ENCODE measurements at places on chromosomes 13 and 19.

- no peak overlapping the region for H3K4me3 ChIP-seq
- no peak for DNase-seq
- peaks cover 5% of the 10 kb centered on the region for H3K27me3 ChIP-seq
- no peaks in the 10 kb centered on the region for H3K4me1 ChIP-seq
- H3K27ac ChIP-seq, result no peak overlapping the region
- H3K36me3 ChIP-seq, result no peaks in the 10 kb centered on the region
Measured at GRCh38 chr19:33828266-33829075, 31.8 kb downstream of the KCTD15 start.

- no peaks in the 10 kb centered on the region for H3K27me3 ChIP-seq
- H3K36me3 ChIP-seq, result peaks cover 93% of the 10 kb centered on the region
- no peaks in the 10 kb centered on the region for H3K4me1 ChIP-seq
- no peak for DNase-seq
Measured at GRCh38 chr19:45068041-45068440, 8.2 kb downstream of the ZNF296 start.

DNA sequence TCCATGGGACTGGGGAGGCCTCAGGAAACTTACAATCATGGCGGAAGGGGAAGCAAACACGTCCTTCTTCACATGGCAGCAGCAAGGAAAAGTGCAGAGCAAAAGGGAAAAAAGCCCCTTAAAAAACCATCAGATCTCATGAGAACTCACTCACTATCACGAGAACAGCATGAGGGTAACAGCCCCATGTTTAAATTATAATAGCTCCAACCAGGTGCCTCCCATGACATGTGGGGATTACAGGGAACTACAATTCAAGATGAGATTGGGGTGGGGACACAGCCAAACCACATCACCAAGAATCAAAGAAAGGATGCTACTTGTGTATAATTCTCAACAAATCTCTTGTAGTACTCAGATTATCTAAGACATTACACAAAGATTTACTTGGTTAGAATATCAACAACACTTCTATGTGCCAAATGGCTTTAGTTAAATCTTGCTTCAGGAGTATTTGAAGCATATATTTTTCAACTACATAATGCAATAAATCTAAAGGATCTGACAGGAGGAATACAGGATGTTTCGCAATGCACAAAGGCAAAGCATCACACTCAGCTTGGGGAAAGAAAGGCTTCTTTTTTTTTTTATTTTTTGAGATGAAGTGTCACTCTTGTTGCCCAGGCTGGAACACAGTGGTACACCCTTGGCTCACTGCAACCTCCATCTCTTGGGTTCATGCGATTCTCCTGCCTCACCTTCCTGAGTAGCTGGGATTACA is 180.0 kb downstream of the LHFPL6 start:
- H3K27ac ChIP-seq, result no peak overlapping the region
- H3K4me3 ChIP-seq, result no peak overlapping the region
- H3K36me3 ChIP-seq, result no peaks in the 10 kb centered on the region
- no peak for DNase-seq

GRCh38 chr13:73754727-73755292 is 379.4 kb downstream of the KLF12 start:
- no peak overlapping the region for H3K27ac ChIP-seq
- H3K4me3 ChIP-seq, result no peak overlapping the region
- DNase-seq, result no peak
- H3K4me1 ChIP-seq, result no peaks in the 10 kb centered on the region
- H3K36me3 ChIP-seq, result no peaks in the 10 kb centered on the region

DNA sequence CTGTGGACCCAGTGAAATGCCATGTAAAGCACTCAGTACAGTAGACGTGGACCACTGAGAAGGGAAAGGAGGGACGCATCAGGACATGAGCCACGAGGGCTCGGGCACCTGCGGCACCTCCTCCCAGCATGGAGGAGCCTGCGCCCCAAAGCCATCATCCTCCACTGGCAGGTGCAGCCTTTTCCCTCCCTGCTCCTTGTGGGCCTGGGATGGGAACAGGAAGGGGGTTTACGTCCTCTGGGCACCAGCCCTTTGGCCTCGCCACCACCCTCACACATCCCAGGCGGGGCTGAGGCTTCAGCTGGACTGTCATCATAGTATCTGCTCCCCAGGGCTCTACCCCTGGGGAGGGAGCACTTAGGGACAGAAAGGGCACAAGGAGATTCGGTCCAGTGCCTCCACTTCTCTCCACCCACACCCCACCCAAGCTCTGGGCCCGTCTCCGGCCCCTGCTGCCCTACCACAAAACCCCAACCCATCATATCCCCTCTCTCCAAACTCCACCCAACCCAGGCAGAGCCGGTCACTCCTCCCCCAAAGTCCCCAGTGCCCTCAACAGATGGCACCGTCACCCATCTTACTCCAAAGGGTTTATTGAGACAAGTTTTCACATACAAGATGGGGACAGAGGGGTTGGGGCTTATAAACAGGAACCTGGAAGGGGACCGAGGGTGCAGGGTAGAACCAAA is 2.2 kb upstream of the PRKD2 start:
- no peaks in the 10 kb centered on the region for H3K27me3 ChIP-seq
- peaks cover 24% of the 10 kb centered on the region for H3K36me3 ChIP-seq
- H3K27ac ChIP-seq, result peak overlapping the region; percentile 95

GRCh38 chr19:54282686-54283470 is 2.0 kb upstream of the LILRB2 start:
- H3K27ac ChIP-seq, result no peak overlapping the region
- DNase-seq, result no peak
- no peak overlapping the region for H3K4me3 ChIP-seq

DNA sequence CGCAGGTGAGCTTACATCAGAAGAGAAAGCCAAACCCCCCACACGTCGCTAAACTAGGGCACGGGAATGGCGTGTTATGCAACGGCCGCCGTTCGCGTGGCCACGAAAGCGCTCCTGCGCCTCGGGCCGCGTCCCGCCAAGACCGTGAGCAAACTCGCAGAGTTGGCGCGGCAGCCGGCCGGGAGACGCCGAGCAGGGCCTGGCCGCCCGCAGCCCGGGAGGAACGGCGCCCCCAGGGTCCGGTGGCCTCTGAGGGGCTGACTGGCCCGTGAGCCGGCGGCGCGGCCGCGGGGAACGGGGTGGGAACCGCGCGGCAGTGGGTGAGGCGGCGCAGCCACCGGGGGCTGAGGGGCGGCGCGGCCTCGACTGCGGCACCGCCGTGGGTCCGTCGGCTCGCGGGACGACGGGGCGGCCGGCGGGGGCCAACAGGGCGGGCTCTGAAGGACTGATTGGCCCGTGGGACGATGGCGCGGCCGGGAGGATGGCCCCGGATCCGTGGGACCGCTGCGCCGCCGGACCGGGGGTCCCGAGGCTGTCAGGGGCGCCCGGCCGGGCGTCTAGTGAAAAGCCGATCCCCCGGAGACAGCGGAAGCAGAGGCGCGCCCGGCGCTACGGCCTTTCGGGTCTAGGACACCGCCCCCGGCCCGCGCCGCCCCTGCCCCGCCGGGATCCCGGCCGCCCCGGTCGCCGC is 903 bp downstream of the LATS2 start:
- no peaks in the 10 kb centered on the region for H3K36me3 ChIP-seq
- H3K4me3 ChIP-seq, result peak overlapping the region; percentile 97
- peak overlapping the region; percentile 100 for H3K27ac ChIP-seq
- peak; percentile 78 for DNase-seq

DNA sequence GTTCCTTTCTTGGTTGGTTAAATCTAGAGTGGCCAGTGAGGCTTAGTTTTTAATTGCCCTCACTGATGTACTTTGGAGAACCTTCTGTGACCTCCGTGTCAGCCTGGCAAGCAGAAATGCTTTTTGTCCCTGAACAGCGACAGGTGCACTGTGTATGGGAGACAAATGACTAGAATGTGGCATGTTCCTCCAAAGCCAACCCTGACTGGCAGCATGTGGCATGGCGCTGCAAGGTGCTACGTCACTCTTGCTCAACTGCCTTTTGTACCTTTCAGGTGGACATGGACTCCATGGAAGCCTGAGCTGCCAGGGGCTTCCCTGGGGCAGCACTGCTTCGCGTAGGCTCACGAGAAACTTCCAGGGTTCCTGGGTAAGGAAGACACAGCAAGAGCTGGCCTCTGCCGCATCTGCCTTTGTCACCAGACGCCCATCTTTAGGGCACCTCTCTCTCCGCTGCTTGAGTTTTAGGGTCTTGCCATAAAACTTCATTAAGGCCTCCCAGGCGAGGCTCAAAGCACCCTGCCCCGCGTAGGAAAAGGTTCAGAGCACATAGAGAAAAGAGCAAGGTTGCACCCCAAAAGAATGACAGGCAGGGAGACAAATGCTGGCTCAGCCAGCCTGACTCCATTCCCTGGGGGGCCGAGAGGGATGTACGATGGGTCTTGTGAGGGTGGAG is 167.1 kb upstream of the SOX1 start:
- no peaks in the 10 kb centered on the region for H3K36me3 ChIP-seq
- H3K27ac ChIP-seq, result no peak overlapping the region
- H3K27me3 ChIP-seq, result no peaks in the 10 kb centered on the region
- H3K4me1 ChIP-seq, result no peaks in the 10 kb centered on the region
- H3K4me3 ChIP-seq, result no peak overlapping the region
- DNase-seq, result peak; percentile 42

DNA sequence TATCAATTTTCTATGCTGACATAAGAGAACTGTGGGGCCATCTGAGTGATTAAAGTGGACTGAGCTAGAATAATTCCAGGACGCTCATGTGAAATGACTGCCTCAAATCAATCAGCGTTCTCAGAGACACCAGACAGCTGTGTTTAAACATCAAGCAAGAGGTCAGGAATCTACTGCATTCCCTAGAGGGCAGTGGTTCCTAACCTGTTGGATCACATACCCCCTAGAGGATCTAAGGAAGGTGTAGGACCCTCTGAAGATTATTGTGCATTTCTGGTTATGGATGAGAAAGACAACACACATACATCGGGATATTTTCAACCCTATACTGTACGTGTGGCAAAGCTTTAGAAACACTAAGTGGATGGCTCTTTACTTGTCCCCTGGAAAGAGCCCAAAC is 51.8 kb upstream of the FREM2 start:
- no peak for DNase-seq
- H3K4me3 ChIP-seq, result no peak overlapping the region
- H3K27me3 ChIP-seq, result no peaks in the 10 kb centered on the region
- H3K27ac ChIP-seq, result no peak overlapping the region
- no peaks in the 10 kb centered on the region for H3K36me3 ChIP-seq

DNA sequence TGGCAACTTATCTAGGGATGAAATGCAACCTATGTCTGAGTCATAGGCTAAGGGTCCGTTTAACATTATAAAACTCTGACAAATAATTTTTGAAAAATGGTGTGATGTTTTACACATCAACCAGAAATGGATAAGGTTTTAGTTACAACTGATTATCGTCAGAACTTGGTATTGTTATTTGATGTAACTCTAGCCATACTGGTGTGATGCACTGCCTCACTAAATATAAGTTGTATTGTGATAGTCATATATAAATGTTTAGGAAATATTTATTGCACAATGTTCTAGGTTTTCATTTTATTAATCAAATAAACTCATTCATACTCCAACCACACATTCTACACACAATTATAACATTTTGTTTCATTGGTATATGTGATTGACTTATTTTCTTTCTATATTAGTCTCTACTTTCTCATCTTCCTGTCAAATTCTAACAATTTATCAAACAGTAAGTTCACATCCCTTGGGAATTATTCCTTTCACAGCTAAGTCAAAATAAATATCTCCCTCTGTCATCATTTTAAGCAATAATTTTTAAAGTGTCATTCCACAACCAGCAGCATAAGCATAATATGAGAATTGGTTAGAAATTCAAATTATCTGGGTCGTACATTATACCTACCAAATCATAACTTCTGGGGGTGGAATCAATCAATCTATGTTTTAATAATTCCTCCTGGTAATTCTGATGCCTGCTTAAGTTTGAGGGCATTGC is 873.9 kb downstream of the SLITRK1 start:
- H3K4me1 ChIP-seq, result no peaks in the 10 kb centered on the region
- DNase-seq, result no peak
- H3K36me3 ChIP-seq, result no peaks in the 10 kb centered on the region
- no peak overlapping the region for H3K27ac ChIP-seq
- no peak overlapping the region for H3K4me3 ChIP-seq

All from tibial artery (tissue), 4 donors.